DMS53 (cell line): ENCODE measurements at places on chromosomes 11 and 22.

DNA sequence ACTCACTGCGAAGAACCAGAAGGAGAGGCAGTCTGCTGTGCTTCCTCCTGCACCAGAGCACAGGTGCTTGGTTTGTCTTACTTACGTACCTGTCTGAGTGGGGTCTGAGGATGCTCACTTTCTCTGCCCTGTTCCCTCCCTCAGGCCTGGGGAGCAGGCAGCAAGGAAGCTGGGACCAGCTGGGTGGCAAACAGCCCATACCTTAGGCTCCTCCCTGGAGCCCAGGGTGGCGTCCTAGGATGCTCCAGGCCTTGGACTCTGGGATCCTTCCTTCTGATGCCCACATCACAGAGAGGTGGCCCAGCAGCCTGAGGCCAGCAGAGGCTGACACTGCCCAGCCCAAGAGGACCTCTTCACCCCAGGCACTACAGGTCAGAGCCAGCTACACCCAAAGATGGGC lies 593.2 kb downstream of the BRD1 start:
- no peak for DNase-seq

- no peak for DNase-seq
These were observed 354.7 kb upstream of the NARS2 start for GRCh38 chr11:78929207-78929905.

GRCh38 chr22:25478528-25478927 lies 85.9 kb upstream of the GRK3 start:
- no peak for DNase-seq

GRCh38 chr11:6481924-6482275 lies 599 bp downstream of the TIMM10B start:
- peak; percentile 56 for DNase-seq

- no peak for DNase-seq
These were observed 7.6 kb downstream of the DDIAS start for GRCh38 chr11:82909015-82909640.

DNA sequence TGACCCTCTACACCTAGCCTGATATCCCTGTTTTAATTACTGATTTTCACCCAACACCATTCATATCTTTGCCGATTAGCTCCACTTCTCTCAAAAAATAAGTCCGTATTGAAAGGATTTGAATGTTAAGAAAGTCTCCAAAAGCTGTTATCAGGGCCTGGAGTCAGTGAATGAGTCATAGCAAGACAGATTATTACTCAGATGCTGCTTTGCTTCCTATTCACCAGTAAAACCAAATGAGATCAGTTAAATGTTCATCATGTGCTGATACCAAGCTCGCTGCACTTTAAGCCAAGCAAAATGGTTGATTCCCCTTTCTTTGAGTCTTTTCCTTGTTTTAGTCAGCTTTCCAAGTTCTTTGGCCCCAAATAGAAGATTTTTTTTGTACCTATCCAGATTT lies 228.4 kb downstream of the FAT3 start:
- DNase-seq, result no peak

DNA sequence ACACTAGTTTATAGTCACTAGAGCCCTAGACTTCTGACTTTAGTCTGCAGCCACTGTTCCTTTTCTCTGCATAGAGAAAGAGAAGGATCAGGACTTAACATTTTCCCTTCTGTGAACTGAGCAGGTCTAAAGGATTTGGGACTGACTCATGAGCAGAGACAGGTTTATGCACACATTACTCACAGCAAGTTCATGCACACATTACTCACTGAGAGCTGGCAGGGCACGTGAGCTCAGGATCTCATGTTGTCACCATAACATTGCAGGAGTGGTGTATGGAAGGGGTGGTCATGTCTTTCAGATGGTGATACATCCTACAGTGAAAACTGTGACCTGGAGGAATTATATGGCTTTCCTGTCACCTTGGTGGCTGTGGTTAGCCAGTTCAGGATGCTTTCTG lies 56.4 kb downstream of the CEP164 start:
- no peak for DNase-seq

DNA sequence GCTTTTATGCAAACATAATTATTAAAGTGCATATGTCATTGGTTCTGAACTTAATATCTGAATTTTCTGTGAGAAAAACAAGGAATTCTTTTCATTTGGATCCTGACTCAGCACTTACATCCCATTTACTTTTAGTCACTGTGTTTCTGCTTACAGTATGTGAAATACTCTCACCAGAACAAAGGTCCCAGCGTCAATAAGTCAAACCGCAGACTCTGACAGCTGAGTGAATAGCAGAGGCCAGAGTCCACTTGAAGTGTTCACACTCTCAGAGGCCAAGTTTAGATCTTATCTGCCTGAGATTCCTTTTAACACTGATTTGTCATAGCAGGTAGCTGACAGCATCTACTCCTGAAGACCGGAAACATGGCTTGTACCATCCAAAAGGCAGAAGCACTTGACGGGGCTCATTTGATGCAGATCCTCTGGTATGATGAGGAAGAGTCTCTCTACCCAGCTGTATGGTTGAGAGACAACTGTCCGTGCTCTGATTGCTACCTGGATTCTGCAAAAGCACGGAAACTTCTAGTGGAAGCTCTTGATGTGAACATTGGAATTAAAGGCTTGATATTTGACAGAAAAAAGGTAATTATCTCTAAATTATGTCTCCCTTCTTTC lies 14.6 kb downstream of the BBOX1 start:
- DNase-seq, result peak; percentile 41

DNA sequence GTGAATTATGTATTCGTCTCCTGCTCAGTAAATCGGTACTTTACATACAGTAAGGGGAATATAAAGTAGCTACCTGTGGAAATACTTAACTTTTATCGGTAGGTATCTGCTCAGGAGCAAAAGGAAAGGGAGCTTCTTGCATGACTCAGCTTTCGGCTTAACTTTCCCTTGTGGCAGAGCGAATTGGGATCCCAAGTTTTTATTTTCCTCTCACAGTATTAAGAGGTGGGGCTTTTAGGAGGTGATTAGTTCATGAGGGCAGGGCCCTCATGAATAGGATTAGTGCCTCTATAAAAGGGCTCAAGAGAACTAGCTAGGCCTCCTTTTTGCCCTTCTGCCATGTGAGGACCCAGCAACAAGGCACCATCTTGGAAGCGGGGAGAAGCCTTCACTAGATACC lies 18.7 kb downstream of the RCN1 start:
- DNase-seq, result no peak

DNA sequence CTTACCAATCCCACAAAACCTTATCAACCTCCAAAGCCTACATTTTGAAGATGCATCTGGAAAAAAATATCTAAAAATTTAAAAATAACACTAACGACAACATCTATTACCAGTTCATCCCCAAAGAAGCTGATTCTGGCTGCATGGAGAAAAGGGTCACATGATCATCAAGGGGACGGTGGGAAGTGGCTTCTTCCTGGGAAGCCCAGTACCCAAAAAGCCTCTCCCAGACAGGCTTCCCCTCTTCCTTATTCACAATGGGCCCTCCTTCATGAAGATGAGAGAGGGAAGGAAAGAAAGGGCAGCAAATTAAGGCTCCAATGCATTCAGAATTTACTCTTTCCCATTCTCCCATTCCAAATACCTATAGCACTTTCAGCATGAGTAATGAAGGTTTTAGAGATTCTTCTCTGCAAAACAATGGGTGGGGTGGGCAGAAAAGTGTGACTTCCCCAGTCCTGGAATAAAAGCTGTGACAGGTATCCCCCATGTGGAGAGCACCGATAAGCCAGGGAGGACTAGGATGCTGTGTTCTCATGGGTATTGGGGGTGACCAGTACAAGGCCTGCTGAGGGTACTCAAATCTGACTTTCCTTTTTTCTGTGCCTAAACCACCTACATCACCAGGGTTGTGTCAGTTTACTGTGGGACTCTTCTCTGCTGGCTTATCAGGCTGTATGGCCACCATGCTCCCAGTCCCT lies 88.2 kb downstream of the SIK3 start:
- DNase-seq, result no peak

GRCh38 chr11:6152126-6152525 lies 18.0 kb downstream of the OR52B2 start:
- DNase-seq, result no peak

GRCh38 chr11:124644426-124645280 lies 22.0 kb downstream of the TBRG1 start:
- peak; percentile 84 for DNase-seq

DNA sequence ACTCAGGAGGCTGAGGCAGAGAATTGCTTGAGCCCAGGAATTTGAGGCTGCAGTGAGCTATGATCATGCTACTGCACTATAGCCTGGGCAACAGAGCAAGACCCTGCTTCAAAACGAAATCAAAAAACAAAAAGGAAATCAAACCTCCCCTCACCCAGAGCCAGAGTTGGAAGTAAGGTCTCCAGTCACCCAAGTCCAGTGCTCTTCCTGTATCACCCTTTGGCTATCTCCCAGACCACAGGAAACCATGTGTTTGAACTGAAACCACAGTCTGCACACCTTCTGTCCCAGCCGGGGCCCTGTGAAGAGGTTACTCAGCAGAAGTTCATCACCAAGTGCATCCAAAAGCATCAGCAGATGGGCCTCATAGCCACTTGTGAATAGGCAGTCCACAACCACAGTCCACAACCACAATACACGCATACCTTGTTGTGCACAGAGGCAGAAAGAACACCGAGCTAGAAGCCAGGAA lies 4.6 kb downstream of the MYH9 start:
- DNase-seq, result peak; percentile 40

DNA sequence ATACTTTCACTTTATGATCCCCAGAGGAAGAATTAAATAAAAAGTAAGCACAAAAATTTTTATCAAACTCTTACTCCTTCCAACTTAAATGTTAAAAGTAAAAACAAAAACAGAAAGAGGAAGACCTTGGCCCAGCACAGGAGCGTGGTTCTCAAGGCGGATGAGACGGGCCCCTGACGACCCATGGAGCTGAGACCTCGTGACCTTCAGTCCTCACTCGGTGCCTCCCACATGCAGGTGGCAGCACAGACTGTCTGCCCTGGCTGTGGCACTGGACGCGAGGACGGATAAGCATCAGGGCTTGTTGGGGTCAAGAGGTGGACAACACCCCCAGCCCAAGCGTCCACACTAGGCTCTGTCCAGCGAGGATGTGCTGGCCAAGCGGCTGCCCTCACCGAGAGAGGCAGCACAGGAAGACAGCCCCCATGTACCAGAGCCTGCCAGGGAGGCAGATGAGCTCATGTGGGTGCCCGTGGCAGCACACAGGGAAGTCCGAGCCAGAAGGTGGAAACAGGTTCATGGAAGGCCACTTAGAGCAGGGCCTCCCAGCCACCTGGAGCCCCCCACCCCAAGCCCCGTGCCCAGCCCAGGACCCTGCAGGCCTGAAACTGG lies 1389.8 kb downstream of the TBC1D22A start:
- DNase-seq, result no peak

DNA sequence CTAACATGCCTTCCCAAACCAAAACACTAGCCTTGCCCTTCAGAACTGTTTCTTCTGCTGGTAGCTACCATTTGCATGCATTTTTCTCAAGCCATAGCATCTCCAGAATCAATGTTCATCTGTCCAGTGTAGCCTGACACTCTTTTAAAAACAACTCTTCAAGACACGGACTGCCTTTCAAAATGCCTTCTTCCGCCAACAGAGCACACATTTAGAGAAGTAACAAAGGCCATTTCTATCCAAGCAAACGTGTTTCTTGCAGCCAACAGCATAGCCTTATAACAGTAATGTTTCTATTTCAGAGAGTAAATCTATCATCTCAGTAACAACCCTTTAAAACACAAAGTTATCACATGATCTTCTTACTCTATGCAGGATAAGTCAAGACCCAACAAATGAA lies 143.3 kb upstream of the MTMR2 start:
- no peak for DNase-seq

GRCh38 chr11:80412604-80413003 lies 971.8 kb upstream of the TENM4 start:
- DNase-seq, result peak; percentile 22

- DNase-seq, result peak; percentile 36
These were observed 54.5 kb downstream of the PACS1 start for GRCh38 chr11:66124564-66124963.

- no peak for DNase-seq
These were observed 61.5 kb downstream of the NUP98 start for GRCh38 chr11:3735827-3736226.

DNA sequence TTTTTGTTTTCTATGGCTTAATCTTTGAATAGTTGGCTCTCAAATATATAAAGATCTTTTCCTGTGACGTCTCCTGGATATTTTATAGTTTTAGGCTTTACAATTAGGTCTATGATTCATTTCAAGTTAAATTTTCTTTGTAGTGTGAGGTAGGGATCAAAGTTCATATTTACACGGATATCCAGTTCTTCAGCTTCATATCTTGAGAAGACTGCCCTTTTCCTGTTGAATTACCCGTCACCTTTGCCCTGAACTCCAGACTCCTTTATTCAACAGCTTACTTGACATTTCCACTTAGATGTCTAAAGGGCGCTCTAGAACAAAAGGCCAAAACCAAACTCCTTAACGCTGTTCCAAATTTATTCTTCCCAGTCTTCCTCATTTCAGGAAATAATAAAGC lies 51.7 kb downstream of the TTC17 start:
- DNase-seq, result peak; percentile 63

DNA sequence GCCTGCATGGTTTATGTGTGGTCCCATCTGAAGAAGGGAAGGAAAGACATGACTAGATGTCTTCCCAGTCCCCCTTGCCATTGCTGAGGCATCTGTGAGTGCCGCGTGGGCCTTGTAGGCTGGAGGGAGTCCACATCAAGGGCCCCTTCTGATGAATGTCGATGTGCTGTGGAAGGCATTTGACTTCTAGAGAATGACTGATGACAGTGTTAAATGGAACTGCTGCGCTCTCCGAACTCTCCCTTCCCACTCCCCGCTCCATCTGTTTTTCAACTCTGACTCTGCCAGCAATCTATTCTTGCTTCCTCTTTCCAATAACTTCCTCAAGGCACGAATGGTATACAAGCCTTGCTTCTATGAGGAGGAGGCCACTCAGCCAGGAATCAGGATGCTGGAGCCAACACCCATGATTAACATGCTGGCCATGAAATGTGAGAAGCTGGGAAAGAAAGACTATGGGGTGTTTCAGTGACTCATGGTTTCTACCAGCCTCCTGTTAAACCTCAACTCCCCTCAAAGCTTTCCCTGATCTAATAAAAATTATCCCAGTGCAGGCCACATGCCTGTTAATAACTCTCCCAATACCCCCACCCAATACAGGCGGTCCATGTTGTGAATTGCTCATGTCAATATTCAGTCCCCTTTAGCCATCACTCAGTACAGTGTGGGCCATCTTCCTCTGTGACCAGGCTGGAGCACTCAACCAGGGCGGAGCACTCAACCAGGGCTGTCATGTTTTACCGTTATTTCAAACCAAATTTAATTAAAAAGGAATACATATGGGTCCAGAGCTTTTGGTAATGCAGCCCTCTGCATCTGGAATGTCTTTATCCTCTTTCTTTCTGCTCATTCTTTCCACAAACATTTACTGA lies 46.4 kb upstream of the TBCEL start:
- DNase-seq, result no peak

DNA sequence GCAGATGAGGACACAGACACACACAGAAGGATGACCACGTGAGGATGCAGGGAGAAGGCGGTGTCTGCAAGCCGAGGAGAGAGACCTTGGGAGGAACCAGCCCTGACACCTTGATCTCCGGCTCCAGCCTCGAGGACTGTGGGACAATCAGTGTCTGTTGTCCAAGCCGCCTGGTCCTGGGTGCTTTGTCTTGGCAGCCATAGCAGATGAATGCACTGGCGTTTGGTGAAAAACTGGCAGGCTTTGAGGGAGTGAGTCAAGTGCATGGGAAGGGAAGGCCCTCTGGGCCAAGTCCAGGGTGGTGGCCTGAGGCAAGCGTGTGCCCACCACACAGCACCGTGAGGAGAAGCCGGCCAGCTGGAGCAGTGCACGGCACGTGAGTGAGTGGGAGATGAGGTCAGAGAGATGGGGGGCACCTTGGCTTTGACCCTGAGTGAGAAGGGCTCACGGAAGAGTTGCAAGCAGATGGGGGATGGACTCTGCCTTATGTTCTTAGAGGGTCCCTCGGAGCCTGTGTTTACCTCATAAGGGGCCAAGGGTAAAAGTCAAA lies 12.4 kb upstream of the BRSK2 start:
- no peak for DNase-seq
